ENCODE measurements at places on chromosomes 1 and 21.

DNA sequence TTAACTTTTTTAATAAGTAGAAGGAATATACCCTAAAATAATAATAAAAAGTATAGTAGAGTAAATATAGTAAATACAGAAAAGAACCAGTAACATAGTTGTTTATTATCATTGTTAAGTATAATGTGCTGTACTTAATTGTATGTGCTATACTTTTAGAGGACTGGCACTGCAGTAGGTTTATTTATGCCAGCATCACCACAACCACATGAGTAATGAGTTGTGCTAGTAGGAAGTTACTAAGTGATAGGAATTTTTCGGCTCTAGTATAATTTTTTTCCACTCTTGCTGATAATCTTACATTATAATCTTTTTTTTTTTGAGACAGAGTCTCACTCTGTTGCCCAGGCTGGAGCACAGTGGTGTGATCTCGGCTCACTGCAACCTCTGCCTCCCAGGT, 71.6 kb downstream of the IVNS1ABP start:
- no peak for DNase-seq

DNA sequence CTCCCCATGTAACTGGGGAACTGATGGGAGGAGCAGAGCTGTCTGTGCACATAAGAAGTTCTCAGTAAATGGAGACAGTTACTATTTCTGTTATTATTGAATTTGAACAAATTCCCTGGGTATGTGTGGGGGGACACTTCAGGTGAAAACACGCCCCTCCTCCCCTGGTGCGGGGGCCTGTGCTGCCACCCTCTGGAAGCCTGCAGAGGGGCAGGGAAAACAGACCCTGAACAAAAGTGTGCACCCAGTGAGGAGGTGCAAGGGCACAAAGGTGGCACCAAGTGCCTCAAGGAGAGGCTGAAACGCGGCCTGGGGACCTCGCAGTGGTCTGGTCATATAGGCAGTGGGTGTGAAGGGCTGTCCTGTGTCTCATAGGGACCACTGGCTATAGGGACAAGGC, 18.2 kb upstream of the NADK start:
- no peak for DNase-seq

- DNase-seq, result no peak
These were observed 43.8 kb upstream of the KCTD3 start for GRCh38 chr1:215523128-215523861.

DNA sequence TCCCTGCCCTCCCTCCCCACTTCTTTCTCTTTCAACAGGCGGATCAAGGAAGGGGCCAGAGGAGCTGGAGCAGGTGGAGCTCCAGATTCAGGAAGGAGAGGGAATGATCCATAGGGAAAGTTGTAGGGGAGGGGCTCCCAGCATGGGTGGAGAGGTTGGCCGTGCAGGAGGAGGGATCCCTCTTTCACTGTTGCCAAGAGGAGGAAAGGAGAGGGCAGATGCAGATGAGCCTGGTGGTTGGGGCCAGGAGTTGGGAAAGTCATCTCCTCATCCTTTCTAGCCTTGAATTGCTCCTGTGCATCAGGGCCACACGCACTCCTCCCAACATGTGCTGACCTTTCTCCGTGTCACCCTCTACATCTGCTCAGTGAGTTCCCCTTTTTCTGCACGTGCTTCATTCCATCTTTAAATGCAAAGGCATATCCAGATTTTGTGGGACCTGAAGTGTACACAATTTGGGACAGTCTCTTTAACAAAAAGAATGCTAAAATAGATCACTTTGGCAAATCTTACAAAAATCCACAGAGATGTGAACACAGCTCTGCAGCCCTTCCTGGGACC, 32.4 kb downstream of the ZBTB18 start:
- no peak for DNase-seq

GRCh38 chr1:72530646-72531045, 248.3 kb upstream of the NEGR1 start:
- DNase-seq, result no peak

GRCh38 chr1:38819516-38819915, 40.1 kb downstream of the RRAGC start:
- DNase-seq, result no peak

- DNase-seq, result no peak
These were observed 47.8 kb downstream of the GPR88 start for GRCh38 chr1:100585786-100586185.

DNA sequence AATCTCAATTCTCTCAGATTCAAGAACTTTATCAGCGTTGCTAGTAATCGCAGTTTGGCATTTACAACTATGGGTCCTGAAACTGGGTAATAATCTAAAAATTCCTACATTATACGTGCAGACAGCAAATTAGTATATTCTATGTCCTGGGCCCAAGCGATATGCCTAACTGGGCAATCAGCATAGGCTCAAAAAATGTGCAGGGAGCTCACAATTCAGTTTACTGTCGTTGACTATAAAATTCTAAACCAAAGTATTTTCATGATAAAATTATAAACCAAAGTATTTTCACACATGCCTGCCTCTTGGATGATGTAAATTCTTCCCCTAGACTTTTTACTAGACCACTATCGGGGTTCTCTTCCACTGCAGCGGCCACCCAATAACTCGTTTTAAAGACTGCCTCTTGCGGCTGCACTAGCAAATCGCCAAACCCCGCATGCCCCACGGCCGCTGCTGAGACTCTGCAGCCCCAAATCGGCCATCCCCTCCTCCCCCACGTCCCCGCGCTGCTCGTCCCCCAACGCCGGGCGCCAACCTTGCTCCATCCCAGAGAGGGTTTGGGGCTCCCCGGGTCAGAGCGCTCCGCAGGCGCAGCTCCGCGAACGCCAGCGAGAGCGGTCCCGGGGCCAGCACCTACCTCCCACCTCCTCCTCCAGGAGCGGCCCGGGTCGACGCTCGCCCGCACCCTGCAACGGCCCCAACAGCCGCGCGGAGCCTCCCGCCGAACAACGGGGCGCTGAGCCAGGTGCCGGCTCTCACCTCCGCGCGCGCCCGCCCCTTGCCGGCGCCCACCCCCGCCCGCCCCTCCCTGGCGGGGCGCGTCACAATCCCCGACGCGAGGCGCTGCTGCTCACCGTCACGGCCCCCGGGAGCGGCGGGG, 506 bp downstream of the SSX2IP start:
- peak; percentile 11 for DNase-seq

GRCh38 chr1:30132602-30133286, 590.6 kb downstream of the MATN1 start:
- no peak for DNase-seq

DNA sequence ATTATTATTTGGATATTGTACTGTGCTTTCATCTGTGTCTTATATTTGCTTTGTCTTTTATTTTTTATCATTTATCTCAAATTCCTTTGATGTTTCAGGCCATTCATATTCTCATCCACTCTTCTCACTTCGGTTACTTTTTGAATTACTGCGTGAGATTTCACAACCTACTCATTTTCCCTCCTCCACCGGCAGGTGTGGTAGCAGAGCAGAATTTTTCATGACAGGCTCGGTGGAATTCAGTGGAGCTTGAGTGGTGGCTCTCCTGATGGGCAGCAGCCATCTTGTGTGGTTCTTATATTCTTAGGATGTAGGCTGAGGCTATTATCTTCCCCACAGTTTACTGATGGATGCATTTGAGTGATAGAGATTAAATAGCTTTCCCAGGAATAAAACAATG, 92.3 kb upstream of the IVNS1ABP start:
- DNase-seq, result no peak

DNA sequence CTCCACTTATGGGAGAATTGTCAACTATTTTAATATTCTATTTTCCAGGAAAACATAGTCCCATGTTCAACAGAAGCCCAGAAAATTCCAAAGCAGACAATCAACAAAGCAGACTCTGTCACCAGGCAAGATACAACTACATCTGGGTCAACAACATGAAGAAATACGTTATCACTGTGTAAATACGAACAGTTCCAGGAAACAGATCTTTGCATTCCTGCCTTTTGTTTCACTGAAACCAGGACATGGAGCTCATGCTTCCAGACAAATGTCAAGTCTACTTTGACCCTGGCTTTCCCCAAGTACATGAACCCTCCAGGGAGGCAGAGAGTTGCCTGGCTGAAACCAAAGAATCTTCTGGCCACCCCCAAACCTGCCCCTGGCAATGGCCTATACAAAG, 106.7 kb downstream of the SETD4 start:
- no peak for DNase-seq

- no peak for DNase-seq
These were observed 66.4 kb downstream of the PSMG1 start for GRCh38 chr21:39116761-39117439.

- no peak for DNase-seq
These were observed 279.5 kb upstream of the NFIA start for GRCh38 chr1:60802884-60803283.

- DNase-seq, result no peak
These were observed 220.0 kb downstream of the RERE start for GRCh38 chr1:8597455-8597854.

DNA sequence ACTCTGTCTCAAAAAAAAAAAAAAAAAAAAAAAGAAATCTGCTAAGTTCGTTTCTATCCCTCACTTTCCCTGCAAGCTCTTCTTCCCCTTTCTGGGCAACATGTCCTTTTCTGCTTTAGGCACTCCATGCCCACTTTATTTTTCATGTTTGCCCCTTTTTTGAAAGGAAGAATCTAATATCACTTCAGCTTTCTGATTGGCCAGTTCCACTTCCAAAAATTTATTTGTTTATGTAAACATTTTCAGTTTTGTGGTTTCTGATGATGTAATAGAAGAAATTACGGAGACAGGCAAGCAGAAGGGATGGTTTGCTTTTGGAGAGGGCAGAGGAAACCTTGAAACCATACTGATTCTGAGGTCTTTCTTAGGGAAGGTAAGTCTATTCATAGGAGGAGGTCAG, 15.1 kb downstream of the IFNAR1 start:
- DNase-seq, result no peak

GRCh38 chr1:199463521-199464127, 563.9 kb upstream of the NR5A2 start:
- no peak for DNase-seq

- no peak for DNase-seq
These were observed 35.9 kb downstream of the ST3GAL3 start for GRCh38 chr1:43743206-43743605.

DNA sequence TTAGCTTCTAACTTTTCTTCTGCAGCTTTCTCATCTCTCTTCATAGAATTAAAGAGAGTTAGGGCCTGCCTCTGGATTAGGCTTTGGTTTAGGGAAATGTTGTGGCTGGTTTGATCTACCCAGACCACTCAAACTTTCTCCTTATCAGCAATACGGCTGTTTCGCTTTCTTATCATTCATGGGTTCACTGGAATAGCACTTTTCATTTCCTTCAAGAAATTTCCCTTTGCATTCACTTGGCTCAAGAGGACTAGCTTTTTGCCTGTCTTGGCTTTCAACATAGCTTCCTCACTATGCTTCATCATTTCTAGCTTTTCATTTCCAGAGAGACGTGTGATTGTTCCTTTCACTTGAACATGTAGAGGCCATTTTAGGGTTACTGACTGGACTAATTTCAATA, 59.6 kb downstream of the AKT3 start:
- DNase-seq, result no peak

DNA sequence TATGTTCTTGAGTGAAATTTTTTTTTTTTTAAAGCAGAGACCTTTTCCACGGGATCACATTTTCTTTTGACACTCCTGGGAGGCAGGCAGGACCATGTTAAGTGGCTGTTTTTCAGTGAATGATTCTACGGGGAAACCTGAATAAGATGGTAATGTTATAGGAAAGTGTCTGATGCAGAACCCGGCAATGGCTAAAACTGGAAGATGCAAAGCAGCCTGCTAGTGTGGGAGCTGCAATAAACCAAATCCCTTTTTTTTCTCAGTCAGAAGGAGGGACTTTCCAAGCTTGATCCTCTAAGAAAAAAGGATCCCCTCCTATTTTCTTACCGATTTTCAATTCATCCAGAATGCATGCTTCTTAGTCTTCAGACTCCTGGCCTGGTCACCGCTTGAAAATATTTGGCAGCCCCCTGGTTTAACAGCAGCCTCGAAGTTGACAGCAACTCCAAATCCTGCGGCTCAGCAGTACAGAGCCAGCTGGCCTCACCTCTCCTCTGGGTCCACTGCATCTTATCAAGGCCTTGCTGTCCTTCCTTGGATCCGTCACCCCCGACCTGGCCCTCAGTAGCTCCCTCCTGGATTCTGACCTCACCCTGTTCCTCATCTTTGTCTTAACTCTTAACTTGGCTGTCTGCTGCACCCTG, 5.6 kb downstream of the MX2 start:
- DNase-seq, result no peak

DNA sequence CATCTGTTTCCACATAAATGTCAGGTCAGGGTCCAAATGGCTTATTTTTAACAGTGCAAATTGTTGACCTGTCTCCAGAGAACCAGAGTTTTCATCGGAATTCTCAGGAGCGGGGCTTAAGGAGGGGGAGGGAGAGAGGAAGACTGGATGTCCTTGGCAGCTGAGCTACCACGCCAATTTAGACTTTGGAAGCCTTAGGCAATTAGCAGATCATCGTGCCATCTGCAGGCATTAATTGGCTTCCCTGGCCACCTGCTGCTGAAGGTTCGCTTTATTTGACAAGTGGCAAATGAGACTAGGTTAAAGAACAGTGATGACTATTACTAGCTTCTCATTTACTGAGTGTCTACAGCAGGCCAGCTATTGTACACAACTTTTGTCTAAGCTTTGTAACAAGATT, 43.7 kb downstream of the HLX start:
- DNase-seq, result no peak

GRCh38 chr1:17310068-17310640, 2.2 kb downstream of the PADI4 start:
- DNase-seq, result no peak

GRCh38 chr1:46175243-46175642, 356 bp downstream of the TSPAN1 start:
- no peak for DNase-seq

- DNase-seq, result no peak
These were observed 11.9 kb upstream of the CLDN8 start for GRCh38 chr21:30227633-30228404.

GRCh38 chr1:93559045-93559444, 111.1 kb downstream of the FNBP1L start:
- no peak for DNase-seq

- no peak for DNase-seq
These were observed 41.7 kb downstream of the TMEM53 start for GRCh38 chr1:44632598-44632997.

- no peak for DNase-seq
These were observed 3.1 kb downstream of the ETV3 start for GRCh38 chr1:157135070-157135469.

DNA sequence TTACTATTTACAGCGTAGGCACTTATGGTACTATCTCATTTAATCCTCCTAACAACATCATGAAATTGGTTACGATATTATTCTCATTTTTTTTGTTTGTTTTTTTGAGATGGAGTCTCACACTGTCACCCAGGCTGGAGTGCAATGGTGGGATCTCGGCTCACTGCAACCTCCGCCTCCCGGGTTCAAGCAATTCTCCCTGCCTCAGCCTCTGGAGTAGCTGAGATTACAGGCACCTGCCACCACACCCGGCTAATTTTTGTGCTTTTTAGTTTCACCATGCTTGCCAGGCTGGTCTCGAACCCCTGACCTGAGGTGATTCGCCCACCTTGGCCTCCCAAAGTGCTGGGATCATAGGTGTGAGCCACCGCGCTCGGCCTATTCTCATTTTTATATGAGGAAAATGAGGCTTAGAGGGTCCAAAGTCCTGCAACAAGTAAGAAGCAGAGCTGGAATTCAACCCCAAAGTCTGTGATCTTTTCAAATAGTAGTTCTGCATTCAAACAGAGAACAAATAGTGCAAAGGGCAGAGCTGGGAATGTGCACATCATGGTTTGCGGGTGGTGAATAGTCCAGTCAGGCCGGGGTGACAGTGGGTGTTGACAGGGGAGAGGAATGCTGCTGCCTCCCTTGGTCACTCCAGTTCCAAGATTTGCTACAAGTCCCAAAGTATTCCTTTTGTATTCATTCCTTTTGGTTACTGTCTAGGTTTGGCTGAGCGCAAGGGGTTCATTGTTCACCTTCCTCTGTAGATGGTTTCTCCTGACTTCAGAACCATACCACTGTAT, 4.6 kb downstream of the PRUNE1 start:
- no peak for DNase-seq

Measured in stimulated activated CD4-positive, alpha-beta T cell treated with anti-CD3 and anti-CD28 coated beads, TNF-alpha, amount 100 ng/mL, for 24 hours (primary cell).